Activated T-helper 1 cell treated with anti-CD3 and anti-CD28 coated beads, Interleukin-2, amount 50 U/mL, for 16 hours (primary cell): ENCODE measurements at places on chromosomes 3 and 15.

GRCh38 chr3:127970966-127971592, 56.0 kb downstream of the KBTBD12 start:
- no peak for DNase-seq

- no peak for DNase-seq
Observed at GRCh38 chr15:86432861-86433260, 353.2 kb downstream of the AGBL1 start.

DNA sequence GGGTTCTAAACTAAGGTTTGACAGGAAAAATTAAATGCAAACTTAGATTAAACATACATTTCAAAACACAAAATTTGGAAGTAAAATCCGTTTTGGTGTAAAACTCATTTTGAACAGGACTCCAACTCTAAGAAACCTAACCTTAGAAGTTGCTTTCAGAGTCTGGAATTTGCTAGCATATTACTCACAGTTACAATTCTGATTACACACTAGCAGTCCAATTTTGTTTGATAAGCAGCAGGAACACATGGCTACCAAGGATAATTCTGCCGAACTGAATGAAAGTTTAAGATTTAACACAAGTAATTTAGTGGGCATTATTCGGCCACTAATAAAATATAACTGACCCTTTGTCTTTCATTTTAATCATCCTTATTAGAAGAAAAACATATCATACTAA, 49.6 kb downstream of the FRMD5 start:
- DNase-seq = no peak

DNA sequence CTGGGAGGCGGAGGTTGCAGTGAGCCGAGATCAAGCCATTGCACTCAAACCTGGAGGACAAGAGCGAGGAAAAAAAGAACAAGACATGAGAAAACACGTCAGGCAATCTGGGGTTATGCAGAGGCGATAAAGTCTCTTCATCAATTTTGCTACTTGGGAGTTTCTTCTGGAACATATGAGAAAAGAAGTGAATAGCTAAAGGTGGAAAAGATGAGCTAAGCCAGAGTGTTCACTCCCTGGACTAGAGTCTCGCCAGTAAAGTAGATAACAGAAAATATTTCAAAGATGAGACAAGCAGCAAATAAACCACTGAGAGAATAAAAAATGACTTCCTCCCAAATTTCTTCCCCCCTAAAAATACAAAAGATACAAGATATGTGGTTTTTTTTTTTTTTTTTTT, 188.4 kb upstream of the HES1 start:
- DNase-seq = no peak

DNA sequence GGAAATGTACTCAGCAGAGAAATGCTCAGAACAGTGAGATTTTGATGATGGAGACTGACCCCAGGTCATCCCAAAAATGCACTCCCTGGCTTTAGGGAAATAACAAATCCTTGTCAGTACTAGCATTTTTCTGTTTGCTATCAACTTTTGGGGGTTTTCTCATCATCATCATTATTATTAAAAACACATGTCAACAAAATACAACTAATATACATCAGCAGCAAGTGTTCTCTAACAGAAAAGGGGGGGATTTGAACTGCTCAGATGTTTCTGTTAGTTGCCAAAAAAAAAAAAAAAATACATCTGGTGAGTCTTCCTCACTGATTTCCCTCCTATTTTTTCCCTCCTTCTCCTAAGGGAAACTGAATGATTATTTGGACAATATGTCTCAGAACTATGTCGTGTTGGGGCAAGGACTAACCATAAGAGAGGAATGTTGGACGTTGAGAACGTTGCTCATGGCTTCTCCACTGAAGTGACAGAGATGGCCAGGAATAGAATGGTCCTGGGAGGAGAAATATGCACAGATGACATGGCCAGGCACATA, 230.0 kb upstream of the MCTP2 start:
- no peak for DNase-seq

GRCh38 chr3:132399054-132399929, 18.0 kb upstream of the DNAJC13 start:
- DNase-seq = no peak

GRCh38 chr3:152226176-152226575, 42.6 kb upstream of the MBNL1 start:
- DNase-seq = no peak

DNA sequence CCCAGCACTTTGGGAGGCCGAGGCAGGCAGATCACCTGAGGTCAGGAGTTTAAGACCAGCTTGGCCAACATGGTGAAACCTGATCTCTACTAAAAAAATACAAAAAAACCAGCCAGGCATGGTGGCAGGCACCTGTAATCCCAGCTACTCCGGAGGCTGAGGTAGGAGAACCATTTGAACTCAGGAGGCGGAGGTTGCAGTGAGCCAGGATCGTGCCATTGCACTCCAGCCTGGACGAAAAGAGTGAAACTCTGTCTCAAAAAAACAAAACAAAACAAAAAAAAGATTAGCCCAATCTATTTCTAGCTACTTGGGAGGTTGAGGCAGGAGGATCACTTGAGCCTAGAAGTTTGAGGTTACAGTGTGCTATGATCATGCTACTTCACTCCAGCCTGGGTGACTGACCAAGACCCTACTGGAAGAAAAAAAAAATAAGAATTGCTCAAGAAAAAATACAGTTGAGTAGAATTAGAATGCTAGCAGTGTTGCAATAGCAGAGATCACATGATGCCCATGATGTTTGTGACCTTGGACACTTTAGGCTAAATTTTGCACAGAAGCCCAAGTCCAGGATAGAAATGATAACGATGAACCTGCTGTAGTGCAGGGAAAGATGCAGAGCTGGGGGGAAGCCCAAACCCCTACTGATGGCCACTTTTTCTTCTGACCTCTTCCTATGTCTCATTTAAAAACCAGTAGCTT, 162.2 kb downstream of the LPP start:
- no peak for DNase-seq

- DNase-seq = no peak
Observed at GRCh38 chr15:57313134-57313483, 63.2 kb upstream of the CGNL1 start.

GRCh38 chr3:32791833-32792232, 26.0 kb upstream of the TRIM71 start:
- no peak for DNase-seq

DNA sequence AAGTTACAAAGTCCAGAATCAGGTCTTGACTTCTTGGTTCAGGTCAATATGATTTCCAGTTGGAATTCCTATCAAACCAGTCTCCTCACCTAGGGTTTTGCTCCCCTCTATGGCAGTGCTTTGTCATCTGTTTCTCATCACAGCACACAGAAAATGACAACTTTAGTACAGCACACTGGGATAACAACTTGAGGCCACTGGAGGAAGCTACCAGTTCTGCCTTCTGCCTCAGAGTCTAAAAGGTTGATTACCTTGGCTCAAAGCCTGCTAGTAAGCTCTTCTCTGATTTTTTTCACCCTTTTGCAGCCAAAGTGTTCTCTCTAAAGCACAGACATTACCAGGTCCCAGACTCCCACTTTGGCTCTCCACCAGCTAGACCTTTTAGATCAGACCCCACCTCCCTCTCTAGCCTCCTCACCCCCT, 24.8 kb upstream of the TRIM59 start:
- no peak for DNase-seq

DNA sequence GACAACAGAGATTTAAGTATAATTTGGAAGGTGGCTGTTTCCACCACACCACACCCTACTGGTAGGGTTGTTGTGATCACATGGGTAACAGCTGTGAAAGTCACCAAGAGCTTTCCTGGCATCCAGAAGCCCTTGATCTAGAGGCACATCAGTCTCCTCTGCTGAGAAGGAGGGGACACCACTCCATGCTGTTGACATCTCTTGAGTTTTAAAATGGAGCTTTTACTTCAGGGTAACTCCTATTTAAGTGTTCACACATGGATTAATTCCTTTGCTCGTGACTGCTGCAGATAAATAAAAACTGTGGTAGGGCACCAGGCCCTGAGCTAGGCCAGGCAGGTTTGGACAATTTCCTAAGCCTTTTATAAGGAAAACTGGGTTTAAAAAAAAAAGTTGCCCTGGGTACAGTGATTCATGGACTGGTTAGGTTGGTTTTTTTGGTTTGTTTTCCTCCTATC, 7.5 kb downstream of the EXOSC7 start:
- DNase-seq = no peak

DNA sequence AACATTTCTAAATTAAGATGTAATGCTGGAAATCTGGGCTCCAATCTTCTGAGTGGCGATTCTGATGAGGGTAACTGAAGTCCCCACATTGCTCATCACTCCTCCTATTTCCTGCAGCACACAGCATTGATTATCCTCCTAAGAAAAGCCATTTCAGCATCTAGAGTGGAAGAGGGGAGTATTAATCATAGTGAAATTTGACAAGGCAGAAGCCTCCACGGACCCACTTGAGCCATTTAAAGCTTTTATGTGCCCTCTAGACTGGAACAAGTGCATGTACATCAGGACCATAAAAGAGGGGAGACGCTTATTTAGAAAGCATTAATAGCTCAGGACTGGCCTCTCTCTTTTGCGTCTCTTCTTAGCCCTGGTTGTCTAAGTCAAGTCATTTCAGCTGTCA, 25.8 kb downstream of the AQP9 start:
- DNase-seq = no peak

- DNase-seq = no peak
Observed at GRCh38 chr3:72444656-72445223, 403.5 kb downstream of the SHQ1 start.

DNA sequence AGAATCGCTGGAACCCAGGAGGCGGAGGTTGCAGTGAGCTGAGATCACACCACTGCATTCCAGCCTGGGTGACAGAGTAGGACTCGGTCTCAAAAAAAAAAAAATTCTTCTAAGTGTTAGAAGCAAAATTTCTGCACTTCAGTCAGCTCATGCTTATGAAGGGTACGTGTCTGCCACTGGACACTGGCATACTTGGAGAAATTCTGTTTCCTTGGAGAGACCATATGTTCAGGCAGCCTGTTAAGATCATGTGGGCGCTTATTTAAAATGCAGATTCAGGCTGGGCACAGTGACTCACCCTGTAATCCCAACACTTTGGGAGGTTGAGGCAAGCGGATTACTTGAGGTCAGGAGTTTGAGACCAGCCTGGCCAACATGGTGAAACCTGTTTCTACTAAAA, 85.6 kb upstream of the IQSEC1 start:
- DNase-seq = no peak

DNA sequence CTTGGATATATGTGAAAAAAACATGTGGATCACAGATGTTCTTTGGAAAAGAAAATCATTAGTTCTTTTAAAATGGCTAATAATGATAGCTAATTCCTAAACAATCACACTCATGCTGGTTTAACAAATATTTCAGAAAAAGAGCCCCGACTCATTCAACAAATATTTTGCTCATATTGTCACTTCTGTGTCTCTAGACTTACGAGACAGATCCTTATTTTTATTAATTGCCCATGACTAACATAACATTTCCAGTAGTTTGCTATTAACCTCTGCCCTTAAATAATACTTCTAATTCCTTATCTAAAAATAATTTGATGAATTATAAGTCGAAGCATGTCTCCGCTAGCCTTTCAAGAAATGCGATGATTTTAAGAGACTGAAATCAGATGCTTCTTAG, 70.4 kb downstream of the SATB1 start:
- DNase-seq = no peak

GRCh38 chr15:74827614-74828013, 1.2 kb downstream of the CPLX3 start:
- DNase-seq = no peak

- no peak for DNase-seq
Observed at GRCh38 chr15:91444656-91445055, 344.6 kb downstream of the SV2B start.

DNA sequence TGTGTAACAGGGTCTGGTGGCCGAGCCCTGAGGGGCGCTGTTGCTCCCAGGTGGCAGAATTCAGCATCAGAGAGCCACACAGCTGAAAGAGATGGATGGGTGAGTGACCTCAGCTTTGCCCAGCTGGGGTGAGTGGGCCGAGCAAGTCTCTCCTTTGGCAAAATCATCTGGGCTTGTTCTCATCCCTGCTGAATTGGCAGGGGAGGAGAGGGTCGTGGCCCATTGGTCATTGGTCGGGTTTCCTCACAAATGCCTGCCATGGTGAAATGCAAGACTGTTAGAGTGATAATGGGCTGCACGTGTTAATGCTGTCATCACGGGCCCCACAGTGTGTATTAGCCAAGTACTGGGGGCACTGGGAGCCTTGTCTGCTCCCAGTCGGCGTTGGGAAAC, 15.9 kb downstream of the ABHD2 start:
- no peak for DNase-seq

GRCh38 chr15:61106044-61106834, 122.9 kb downstream of the RORA start:
- DNase-seq = no peak

DNA sequence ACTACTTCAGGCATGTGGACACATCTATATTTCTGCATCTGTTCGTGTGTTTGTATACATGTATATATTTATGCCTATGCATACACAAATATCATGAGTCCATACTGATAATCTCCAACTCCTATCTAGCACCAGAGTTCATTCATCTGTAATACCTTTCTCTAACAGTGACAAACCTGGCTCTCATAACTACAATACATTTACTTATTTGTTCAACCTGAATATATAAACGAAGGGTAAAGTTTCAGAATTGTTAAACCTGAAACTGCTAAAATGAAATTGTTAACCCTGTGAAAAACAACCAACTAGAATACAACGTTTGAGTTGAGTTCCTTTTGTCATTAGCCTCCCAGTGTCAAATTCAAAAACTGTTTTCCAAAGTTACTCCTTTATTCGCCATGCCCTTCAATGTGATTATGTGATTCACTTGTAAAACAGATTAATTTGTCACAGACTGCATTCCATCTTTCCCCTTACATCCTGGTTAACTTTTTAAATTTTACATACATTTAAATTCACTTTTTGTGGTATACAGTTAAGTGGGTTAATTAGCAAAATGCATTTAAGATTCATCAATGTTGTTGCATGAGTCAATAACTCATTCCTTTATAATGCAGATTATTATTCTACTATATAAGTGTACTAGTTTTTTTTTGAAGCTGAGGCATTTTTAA, 58.5 kb downstream of the PIK3R4 start:
- no peak for DNase-seq

DNA sequence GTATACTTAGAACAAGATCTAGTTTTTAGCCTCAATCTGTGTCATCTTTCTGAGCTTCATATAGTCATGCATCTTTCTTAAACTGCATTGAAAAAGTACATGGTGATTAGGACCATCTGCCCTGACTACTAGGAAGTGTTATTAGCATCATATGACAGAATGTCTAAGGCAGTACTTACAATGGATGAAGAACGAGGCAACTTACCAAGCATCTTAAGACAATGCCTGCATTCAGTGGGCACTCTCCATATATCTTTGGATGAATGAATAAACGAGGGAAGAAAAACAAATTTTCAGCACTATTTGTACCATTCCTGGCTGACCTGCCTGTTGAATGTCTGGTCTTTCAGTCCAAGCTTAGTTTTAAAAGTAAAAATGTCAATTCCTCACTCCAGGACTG, 185.4 kb upstream of the EPHA3 start:
- no peak for DNase-seq
